CD4-positive, alpha-beta T cell treated with Interleukin-15 for 4 hours (primary cell): ENCODE measurements at places on chromosomes 7 and 10.

- DNase-seq: no peak
Measured at GRCh38 chr7:25680636-25681035, 452.4 kb upstream of the NPVF start.

- no peak for DNase-seq
Measured at GRCh38 chr10:91023700-91024398, 103.0 kb upstream of the ANKRD1 start.

GRCh38 chr10:14757986-14758385 lies 16.7 kb downstream of the FAM107B start:
- DNase-seq: no peak

DNA sequence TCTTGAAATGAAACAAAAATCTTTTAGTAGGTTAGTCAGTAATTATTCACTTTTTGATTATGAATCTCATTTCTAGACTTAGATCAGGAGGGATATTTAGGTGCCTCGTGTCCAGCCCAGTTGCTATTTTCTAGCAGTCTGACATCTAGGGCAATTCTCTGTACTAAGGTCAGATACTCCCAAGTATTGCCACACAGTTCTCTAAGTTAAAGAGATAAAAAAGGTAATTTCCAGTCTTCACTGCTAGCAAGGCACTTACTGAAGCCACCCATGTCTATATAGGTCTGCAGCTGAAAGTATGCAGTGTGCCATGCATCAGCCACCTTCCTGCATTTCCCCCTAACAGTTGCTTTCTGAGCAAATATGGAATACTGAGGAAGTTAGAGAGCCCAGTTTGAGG lies 83.4 kb downstream of the PON1 start:
- DNase-seq: no peak

GRCh38 chr10:49081547-49082275 lies 33.6 kb downstream of the VSTM4 start:
- DNase-seq: no peak

DNA sequence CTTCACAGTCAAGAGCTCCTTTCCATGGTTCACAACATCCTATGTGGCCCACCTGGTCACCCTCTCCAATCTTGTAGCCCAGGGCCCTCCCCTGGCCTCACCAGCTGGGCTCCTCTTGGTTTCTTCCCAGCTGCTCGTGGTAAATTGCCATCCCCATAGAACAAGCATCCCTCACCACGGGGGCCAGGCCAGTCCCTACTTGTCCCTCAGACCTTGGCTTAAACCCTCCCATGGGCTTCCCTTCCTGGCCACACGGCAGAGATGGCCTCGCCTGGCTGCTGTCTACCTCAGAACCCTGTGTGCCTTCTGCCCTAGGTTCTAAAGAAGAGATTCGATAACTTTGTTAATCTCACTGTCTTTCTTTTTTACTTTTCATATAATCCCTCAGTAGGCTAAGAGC lies 153.3 kb upstream of the TCERG1L start:
- DNase-seq: no peak

DNA sequence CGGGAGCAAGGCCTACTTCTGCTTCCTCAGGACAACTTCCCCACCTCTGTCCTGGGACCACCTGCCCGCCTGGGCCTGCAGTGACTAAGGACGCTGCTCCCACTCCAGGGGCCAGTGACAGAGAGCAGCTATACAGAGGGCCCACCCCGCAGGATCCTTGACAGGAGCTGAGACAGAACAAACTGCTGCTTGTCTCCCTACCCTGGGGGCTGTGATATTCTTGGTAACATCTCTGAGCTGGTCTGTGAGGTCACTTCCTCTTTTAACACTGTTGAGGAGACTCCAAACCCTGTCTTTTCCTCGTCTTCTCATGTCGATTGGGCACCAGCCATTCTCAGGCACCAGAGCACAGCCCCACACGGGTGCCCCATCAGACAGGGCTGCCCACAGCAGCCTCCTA lies 6.9 kb upstream of the MRPS24 start:
- DNase-seq: no peak

- no peak for DNase-seq
Measured at GRCh38 chr7:16934722-16935340, 53.0 kb upstream of the AGR3 start.

DNA sequence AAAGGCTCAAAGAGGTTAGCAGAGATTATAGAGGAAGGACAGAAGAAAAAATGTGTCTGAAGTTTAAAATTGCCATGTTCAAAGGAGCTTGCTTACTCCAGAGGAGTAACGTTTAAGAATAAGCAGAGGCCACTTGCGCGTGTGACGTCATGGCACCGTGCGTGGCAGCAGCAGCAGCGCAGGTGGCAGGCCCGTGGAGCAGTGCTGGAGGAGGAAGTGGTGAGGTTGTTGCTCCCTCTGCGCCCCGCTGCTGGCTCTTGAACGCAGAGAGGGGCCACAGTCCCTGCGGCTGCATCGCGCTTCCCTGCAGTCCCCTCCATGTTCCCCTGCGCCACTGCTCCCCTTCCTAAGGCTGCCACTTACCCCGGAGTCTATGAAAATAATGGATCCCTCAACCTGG lies 37.5 kb downstream of the GDI2 start:
- DNase-seq: peak; percentile 72

DNA sequence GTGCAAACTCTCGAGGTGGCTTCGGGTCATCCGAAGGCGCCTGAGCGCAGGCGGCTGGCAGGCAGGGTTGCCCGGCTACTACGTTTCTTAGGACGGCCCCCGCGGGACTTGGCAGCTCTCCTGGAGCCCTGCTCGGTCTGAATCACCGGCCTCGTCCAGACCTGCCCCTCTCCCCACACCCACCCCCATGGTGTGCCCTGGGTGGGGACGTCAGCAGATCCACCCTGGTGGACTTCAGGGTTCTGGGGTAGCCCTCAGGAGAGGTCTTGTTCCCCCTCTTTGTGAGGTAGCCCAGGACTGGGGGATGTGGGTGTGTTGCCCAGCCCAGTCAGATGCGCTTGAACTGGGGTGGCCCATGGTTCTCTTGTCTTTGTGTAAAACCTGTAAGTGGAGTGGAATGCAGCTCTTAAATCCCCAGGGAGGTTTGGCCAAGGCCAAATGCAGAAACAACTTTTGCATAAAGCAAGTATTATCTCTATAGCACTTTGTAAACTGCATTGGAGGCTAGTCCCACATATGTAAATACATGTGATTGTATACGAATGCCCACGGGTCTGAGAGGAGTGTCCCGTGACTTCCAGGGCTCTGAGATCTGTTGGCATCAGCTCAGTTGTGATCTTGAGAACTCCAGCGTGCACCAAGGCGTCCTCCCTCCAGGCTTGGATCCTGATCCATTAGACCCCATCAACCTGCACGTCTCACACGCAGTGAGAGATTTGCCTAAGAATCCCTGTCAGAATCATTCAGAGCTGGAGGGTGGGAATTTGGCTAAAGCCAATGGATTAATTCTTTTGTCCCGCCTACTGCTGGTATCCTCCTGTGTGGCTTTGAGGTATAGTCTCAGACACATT lies 1.8 kb downstream of the PFKFB3 start:
- DNase-seq: no peak

GRCh38 chr10:116006508-116006907 lies 266.5 kb downstream of the GFRA1 start:
- no peak for DNase-seq

- DNase-seq: no peak
Measured at GRCh38 chr7:154598396-154598795, 404.5 kb downstream of the PAXIP1 start.

DNA sequence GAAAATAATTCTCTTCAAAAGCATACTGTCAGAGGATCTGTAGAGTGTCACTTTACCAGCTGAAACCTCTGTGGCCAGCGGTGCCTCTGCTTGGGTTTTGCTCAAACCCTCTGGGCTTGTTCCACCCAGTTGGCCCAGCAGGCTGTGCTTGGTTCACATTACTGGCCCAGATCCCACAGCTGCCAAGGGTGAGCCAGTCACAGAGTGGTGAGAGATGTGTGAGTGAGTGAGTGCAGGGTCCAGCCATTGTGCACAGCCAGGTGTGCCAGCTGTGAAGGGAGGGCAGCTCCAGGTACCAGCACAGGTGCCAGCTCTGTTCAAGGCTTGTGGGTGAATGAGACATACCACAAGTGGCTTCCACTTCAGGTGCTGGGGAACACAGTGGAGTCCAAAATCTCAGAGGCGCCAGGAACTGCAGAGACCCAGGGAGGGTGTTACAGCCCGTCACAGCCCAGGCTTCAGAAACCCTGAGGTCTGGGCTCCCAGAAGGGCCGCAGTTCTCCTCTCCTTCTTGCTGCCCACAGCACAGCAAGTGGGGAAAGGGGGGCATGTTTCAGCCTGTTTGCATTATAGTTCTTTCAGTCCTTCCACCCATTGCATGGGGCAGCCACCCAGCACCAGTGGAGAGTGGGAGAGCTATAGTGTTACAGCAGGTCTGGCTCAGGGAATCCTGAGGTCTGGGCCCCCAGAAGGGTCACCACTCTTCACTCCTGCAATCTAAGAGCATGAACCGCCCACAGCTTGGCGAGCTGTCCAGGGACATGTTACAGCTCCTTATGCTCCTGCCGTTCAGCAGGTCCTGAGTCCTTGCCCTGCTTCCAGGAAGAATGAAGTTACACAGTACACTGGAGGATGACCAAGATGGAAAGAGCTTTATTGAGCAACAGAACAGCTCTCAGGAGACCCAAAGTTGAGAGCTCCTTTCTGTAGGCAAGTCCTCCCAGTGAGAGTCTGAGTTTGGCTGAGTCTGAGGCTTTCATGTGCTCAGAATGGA lies 931.7 kb upstream of the SORCS1 start:
- no peak for DNase-seq

GRCh38 chr10:33136781-33137180 lies 178.8 kb upstream of the ITGB1 start:
- peak; percentile 79 for DNase-seq

DNA sequence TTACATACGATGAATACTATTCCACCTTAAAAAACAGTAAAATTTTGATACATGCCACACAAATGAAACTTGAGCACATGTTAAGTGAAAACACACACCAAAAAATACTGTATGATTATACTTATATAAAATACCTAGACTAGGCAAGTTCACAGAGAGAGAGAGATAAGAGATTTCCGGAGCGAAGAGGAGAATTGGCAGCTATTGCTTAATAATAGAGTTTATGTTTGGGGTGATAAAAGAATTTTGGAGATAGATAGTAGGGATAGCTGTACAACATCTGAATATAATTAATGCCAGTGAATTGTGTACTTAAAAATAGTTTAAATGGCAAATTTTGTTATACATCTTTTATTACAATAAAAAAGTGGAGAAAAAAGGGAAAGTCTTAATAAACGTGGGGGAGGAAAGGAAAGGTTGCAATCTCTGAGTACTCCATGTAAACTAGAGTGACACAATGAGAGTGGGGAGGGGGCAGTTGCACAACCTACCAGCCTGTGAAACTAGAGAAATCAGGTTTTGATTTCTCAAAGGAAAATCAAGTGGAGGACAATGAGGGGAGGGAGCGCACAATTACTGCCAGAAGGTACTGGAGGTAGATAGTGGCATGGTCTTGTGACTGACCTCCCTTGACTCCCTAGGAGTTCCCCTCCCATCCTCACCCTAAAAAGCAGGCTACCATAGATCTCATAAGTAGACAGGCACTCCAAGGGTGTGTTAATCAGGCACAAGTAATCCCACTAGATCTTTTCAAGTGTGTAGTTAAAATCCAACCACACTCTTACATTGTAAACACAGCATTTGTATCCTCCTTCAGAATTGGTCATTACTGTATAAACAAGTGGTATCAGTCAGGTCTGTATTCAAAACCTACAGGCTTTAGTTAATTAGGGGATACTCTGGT lies 31.6 kb upstream of the ANK3 start:
- no peak for DNase-seq

DNA sequence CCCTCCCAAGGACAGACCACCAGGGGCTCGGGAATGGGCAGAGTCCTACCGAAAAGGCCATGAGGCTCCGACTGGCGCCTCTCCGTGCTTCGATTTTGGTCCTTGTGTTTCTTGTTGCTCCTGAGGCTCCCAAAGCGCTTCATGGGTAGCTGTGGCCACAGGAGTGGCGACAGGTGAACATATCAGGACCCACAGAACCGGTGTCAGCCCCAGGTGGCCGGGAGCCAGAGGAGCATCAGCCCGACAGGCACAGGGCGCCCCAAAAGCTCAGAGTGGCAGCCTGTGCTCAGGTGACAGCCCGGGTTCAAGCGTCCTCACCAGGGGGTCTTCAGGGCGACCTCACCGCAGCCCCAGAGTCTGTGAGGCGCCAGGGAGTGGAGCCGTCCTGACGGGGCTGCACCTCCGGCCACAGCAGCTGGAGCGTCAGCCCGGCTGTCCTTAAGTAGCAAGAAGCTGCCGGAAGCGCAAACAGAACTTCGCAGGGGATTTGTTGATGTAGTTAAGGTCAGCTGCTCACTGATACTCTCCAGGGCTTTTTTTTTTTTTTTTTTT lies 141.0 kb downstream of the PRKAG2 start:
- DNase-seq: no peak

- DNase-seq: no peak
Measured at GRCh38 chr7:104039363-104039762, 49.9 kb upstream of the RELN start.

- no peak for DNase-seq
Measured at GRCh38 chr10:78868861-78869260, 199.9 kb upstream of the ZMIZ1 start.

GRCh38 chr10:33609546-33609945 lies 275.1 kb upstream of the NRP1 start:
- no peak for DNase-seq

DNA sequence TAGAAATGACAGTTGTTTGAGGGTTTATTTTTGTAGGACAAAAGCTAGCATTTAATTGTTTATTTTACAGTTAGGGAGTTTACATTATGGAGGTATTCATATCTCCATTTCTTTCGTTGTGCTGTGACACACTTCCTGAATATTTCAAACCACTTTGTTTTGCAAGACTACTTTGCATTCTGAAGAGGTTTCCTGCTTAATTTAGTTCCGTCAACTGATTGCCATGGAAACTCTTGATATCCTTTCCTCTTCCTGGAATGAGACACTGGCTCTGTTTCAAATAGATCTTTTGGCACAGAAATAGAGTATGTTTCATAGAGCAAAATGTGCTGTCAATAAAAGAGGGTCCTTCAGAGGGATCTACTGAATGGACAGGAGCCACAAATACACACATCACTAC lies 159.5 kb upstream of the AGR3 start:
- DNase-seq: peak; percentile 34

GRCh38 chr10:83553366-83553765 lies 585.9 kb upstream of the GHITM start:
- DNase-seq: no peak

GRCh38 chr10:10917031-10917430 lies 100.6 kb upstream of the CELF2 start:
- DNase-seq: no peak

DNA sequence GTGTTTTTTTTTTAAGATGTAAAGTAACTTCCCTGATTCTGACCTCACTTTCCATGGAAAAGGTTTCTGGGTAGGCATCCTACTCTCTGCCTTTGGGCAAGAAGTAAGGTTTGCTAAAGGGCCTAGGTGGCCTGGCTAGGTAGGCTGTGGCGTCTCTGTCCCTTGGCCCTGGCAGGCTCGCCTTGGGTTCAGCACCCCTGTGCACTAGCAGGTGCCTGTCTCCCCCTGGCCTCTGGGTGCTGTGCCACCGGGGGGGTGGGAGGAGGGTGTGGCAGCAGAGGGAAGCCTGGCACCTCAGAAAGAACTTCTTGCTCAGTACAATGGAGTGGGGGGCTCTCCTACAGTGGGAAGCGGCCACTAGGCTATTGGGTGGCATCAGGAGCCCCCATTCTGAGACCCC lies 14.0 kb downstream of the TECPR1 start:
- no peak for DNase-seq
